ENCODE measurements at places on chromosomes 6 and 20. TPM values are rescaled to one million over a fixed set of nuclear protein-coding genes. Genes with fewer than 3 reads are reported as not detected.

DNA sequence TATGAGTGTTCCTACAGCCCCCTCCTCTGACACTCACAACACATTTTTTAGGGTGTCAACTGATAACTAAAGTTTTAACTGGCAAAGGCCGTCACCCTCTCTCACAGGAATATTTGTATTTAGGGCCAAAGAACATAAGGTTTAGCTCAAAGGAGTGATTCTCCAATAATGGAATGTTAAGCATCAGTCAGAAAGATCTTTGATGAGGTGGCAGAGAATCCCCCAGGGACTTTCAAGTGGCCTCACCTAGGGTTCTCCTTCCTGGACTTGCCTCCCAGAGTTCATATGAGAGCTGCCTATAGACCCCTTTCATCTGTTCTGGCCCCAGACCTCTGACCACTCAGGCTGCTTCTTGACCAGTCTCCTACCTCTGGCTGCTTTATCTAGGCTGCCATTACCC is 7.4 kb upstream of the SCUBE3 start:
- no peak for DNase-seq

GRCh38 chr20:17816804-17817587 is 117.2 kb downstream of the BANF2 start:
- no peak for DNase-seq

DNA sequence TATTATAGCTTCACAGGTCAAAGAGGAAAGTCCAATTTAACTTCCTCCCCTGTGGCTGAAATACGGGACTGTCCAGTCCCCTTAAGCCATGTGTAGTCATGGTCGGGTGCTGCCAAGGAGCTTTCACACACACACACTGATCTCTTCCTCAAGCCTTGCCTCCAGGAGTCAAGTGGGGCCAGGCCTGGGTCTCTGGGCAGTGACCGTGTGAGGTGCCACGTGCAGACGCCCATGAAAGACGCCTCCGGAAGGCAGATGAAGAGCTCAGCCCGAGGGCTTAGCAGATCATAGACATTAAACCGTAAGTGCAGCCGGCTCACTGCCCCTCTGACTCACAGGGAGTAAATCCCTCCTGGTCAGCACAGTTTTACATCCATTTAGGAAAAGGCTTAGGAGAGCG is 4.2 kb downstream of the GABRR2 start:
- DNase-seq, result no peak

DNA sequence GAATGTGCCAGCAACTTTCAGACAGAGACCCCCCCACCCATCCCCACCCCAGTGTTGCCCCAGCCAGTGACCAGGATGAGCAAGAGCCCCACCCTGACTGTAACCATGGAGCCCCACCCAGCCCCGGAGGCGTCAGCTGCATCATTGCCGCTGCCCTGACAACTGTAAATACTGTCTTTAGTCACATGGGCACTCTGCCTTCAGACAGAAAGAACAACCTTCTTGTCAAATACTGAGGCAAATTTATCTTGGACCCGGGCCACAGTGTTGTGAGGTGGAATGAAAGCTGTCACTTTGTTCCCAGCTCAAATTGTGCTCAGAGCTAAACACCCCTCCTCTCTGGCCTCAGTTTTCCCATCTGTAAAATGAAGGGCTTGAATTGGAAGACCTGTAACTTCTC is 23.7 kb downstream of the MOCS3 start:
- DNase-seq, result peak; percentile 43

GRCh38 chr6:3396503-3397180 is 60.2 kb downstream of the SLC22A23 start:
- DNase-seq, result no peak

DNA sequence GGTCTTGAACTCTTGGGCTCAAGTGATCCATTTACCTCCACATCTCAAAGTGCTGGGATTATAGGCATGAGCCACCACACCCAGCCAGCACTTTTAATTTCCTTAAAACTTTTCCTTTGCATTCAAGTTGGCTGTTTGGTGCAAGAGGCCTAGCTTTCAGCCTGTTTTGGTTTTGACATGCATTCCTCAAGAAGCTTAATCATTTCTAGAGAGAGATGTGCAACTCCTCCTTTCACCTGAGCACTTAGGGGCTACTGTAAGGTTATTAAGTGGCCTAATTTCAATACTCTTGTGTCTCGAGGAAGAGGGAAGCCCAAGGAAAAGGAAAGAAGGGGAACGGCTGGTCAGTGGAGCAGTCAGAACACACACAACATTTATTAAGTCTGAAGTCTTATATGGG is 13.8 kb upstream of the BLOC1S5 start:
- DNase-seq, result no peak

- DNase-seq, result peak; percentile 60
These were observed 106.0 kb downstream of the SH3BGRL2 start for GRCh38 chr6:79737172-79737571.

- no peak for DNase-seq
These were observed 441.7 kb upstream of the JARID2 start for GRCh38 chr6:14804001-14804784.

DNA sequence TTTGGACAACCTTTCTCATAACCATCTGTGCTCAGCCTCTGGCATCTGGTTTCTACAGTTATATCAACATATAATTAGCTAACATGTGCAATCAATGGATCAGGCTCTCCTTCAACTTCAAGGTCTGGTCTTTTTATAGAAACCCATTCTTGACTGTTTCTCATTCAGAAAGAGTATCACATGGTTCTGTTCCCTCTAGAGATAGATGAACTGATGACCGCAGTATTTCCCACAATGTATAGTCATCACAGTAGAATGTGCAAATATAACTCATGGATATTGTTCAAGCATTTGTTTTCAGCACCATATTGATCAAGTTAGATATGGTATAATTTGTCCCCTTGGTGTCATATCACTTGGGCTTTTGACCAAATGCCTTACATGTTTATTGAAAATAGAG is 656.2 kb downstream of the FRK start:
- DNase-seq, result no peak

- DNase-seq, result no peak
These were observed 125.8 kb downstream of the C6orf118 start for GRCh38 chr6:165183496-165184140.

GRCh38 chr6:150634176-150634963 is 34.7 kb downstream of the PLEKHG1 start:
- DNase-seq, result no peak

DNA sequence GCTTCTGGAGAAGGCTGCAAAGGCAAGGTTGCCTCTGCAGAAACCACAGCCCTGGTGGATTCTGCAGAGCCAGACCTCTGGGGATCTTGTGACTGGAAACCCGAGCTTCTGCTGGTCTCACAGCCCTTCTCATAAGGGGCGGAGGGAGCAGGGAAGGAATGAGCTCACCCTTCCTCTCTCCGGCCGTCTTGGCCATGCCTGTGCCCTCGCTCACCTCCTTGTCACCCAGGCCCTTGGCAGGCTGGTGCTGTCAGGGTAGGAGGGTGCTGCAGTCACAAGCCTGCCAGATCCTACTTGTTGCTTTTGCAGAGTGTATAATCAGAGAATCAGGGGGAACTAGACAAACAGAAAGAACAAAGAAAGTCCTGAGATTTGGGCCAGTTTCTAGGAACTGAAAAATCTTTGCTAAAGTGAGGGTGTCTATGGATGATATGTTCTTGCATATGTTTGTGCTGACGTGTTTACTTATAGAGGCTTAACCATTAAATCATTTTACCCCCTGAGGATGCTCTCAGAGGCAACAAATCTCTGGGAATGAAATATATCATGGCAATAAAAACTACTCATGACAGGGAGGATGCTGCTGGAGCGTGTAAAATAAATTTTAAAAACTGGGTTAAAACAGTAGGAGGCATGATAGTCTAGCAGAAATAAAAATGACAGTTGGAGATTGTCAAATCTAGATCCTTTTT is 244.9 kb upstream of the SOX4 start:
- no peak for DNase-seq

DNA sequence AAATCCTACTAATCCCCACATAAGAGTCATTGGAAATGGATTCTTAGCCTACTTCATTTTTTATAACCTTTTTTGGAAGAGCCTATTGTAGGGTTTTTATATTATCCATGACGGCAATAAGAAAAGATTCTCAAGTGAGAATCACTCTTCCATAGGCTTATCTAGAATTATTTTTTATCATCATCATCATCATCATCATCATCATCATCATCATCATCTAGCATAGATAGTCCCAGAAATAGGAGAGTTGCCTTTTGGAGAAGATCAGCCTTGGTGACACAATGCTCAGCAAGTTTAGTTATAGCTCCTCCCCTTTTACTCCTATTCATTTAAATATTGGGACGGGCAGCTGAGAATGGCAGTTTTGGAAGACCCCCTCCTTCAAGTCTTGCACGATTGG is 359.1 kb upstream of the SLC35B3 start:
- no peak for DNase-seq

GRCh38 chr6:132888701-132889100 is 74.3 kb downstream of the RPS12 start:
- no peak for DNase-seq

GRCh38 chr6:145151624-145152023 is 583.7 kb downstream of the EPM2A start:
- no peak for DNase-seq

GRCh38 chr6:74578339-74578738 is 627.5 kb downstream of the COL12A1 start:
- DNase-seq, result no peak

DNA sequence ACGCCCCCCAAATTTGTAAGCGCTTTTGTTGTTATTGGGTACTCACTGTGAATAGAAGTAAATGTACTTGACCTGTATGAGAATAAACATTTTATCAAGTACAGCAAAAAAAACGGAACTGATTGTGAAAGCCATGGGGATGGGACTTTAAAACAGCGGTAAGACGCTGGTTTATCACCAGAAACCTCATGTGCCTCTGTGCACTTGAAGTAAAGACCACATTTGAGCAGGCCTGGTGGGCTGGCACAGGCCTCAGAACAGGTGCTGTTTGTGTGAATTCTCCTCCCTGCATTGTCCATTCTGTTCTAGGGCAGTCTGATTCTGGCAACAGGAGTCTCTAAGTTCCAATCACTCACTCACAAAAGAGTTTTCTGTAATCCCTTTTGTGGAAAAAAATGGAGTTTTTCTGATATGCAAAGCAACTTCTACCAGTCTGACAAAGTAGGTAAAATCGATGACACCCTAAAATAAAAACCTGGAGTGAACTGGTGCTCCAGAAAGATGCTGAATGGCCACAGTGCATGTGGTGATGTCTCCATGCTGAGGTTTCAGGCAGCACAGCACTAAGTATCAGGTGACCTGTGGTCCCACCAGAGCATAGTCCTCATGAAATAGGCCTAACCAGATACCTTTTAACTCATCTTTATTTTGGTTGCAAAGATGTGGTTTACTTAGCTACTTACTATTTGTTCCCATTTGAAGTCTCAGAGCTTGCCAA is 53.9 kb downstream of the STX7 start:
- no peak for DNase-seq

- DNase-seq, result no peak
These were observed 89.6 kb upstream of the NHSL1 start for GRCh38 chr6:138588805-138589434.

GRCh38 chr6:117591405-117591804 is 10.9 kb downstream of the GOPC start:
- no peak for DNase-seq

DNA sequence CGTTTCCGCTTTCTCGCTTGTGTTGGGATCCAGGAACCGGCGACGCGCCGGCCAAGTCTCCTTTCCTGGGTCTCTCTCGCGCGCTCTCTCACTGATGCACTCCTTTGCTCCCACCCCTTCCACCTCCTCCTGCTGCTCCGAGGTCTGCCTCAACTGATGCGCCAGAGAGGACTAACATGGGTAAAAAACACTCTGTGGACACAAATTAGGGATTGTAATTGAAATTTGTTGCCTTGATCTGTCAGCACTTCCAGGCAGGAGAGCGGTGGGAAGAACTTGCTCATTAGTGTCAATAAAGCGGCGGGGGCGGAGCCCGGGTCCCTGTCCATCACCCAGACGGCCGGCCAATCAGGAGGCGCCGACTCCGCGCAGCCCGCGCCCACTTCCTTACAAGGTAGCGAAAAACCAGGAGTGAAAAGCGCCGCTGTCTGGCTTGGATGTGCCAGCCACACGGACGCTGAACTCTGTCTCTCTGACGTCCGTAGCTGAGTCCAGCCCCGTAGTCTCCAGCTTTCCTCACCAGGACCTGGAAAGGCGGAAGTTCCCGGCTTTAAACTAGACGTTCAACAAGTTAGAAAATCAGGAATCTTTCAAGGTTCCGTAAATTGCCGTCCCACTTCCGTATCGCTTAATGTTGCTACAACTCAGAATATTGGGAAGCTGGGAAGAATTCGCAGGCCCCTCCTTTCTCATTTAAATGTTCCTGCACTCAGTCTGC is at the start of gene TBX18:
TSS of gene TBX18 (minus strand) at position 267 of the 718 bp plus-strand sequence. CDS start 417 bp downstream, outside the sequence.
- no peak for DNase-seq

DNA sequence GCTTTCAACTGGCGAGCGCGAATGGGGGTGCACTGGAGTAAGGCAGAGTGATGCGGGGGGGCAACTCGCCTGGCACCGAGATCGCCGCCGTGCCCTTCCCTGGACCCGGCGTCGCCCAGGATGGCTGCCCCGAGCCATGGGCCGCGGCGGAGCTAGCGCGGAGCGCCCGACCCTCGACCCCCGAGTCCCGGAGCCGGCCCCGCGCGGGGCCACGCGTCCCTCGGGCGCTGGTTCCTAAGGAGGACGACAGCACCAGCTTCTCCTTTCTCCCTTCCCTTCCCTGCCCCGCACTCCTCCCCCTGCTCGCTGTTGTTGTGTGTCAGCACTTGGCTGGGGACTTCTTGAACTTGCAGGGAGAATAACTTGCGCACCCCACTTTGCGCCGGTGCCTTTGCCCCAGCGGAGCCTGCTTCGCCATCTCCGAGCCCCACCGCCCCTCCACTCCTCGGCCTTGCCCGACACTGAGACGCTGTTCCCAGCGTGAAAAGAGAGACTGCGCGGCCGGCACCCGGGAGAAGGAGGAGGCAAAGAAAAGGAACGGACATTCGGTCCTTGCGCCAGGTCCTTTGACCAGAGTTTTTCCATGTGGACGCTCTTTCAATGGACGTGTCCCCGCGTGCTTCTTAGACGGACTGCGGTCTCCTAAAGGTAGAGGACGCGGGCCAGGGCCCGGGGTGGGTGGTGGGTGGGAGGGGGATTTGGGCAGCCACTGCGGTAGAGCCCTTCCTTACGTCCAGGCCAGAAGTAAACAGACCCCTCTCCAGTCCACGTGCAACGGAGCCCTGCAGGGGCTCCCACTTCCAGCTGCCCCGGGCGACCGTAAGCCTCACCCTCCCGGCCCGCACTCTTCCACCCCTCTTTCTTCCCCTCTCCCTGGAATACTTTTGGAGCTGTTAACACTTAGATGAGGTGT is 998 bp downstream of the BMP2 start:
- DNase-seq, result peak; percentile 56

DNA sequence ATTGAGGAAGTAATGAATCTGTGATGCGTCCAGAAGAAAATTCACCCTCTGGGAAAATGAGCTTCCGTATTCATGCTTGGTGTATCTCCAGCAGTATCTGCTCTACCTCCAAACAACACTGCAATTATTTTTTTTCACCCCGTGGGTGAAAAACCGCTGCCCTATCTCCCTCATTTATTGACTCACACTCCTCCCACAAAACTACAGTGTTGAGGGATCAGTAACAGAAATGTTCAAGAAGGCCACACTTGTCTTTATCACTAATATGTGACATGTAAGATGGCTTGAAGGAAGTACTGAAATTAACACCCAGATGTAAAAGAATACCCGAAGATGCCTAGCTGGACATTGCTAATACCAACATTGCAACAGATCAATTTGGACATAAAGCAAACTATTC is 4.9 kb upstream of the TBX18 start:
- DNase-seq, result peak; percentile 36

Gene STMN3
- 137 TPM for total RNA-seq

Gene FRMD1
- 0.66 TPM for total RNA-seq

Gene SUPT3H
- total RNA-seq, result 27.7 TPM

Gene MLIP
- 12.5 TPM for total RNA-seq

Gene RGS17
- total RNA-seq, result 8.9 TPM

Gene LY6G6D
- 1.1 TPM for total RNA-seq

Gene HLA-DRA
- total RNA-seq, result 40.9 TPM

Gene SNAP25
- total RNA-seq, result 72.1 TPM

Gene IMPG1
- 0.11 TPM for total RNA-seq
